CD4-positive, alpha-beta memory T cell (primary cell): ENCODE measurements at places on chromosomes 2 and 18.

DNA sequence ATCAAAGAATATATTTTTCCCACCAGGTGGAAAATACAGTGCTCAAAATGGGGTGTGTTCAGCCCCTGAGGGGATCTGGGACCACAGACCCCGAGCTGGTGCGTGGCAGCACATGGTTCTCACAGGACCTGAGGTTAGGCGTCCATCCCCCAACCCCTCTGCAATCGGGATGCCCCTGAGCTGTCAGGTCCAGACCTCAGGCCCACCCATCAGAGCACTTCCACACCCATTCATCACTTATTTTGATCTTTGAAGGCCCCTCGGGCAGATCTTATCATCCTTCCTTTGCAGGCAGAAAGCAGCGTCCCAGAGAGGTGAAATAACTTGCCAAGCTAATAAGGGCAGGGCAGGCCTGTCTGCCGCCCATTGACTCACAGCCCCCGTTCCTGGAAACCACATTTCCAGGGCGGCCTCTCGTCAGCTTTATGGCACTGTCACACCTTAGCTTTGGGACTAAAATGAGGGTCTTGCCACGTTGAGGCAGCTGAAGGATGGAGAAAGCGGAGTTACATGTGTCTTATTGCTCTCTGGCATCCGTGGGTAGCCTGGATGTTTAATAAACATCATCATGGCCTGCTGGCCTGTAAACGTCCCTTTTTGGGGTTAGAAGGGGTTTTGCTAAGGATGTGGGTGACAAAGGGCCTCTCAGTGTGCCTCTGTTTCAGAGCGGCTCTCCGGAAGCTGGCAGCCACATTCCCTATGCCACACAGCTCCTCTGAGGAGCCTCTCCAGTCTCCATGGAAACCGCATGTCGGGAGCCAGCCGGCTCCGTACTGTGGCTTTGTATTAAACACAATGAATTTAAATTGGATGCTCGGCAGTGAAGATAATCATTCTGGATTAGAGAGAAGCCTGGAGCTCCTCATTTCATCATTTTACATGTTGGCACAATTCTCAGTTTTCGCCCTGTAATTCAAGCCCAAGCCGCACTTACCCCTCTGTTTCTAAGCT is 58.3 kb upstream of the MAPRE3 start:
- no peak for DNase-seq

GRCh38 chr2:191226196-191226595 is 19.0 kb upstream of the MYO1B start:
- no peak for DNase-seq

- DNase-seq: no peak
These were observed 4.1 kb downstream of the RAPGEF4 start for GRCh38 chr2:172739661-172740266.

DNA sequence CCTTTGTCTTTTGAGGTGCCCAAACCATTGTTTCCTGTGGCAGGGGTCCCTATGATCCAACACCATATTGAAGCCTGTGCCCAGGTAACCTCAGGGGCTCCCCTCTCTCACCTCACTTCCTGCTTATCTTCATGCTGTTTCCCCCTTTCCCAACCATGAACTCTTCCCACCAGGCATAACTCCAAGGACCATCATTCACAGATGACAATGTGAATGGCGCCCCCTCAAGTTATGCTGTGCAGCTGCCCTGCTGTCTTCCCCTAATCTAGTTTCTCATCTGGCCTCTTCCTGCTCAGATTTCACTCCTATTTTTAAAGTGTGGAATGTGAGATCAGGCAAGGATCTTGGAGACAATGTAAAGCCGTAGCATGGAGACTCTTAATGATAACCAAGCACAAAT is 1.4 kb downstream of the GMPPA start:
- DNase-seq: no peak

GRCh38 chr18:56468396-56468795 is 170.0 kb downstream of the TXNL1 start:
- DNase-seq: no peak

GRCh38 chr2:86584151-86584913 is 21.1 kb upstream of the CHMP3 start:
- peak; percentile 26 for DNase-seq

GRCh38 chr2:160144280-160144990 is 55.6 kb downstream of the ITGB6 start:
- DNase-seq: no peak

DNA sequence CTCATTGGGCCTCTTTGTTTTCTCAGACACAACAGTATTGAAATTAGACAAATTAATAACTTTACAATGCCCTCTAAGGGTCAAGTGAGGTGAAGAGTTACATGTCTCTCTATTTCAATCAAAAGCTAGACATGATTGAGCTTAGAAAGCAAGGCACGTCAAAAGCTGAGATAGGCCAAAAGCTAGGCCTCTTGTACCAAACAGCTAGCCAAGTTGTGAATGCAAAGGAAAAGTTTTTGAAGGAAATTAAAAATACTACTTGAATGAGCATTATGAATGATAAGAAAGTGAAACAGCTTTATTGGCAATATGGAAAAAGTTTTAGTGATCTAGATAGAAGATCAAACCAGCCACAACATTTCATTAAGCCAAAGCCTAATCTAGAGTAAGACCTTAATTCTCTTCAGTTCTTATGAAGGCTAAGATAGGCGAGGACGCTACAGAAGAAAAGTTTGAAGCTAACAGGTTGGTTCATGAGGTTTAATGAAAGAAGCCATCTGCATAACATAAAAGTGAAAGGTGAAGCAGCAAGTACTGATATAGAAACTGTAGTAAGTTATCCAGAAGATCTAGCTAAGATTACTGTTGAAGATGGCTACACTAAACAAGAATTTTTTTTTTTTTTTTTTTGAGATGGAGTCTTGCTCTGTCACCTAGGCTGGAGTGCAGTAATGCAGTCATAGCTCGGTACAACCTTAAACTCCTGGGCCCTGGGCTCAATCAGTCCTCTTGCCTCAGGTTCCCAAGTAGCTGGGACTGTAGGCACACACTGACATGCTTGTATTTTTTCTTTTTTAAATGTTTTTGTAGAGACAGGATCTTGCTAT is 65.5 kb downstream of the FAM117B start:
- peak; percentile 11 for DNase-seq

DNA sequence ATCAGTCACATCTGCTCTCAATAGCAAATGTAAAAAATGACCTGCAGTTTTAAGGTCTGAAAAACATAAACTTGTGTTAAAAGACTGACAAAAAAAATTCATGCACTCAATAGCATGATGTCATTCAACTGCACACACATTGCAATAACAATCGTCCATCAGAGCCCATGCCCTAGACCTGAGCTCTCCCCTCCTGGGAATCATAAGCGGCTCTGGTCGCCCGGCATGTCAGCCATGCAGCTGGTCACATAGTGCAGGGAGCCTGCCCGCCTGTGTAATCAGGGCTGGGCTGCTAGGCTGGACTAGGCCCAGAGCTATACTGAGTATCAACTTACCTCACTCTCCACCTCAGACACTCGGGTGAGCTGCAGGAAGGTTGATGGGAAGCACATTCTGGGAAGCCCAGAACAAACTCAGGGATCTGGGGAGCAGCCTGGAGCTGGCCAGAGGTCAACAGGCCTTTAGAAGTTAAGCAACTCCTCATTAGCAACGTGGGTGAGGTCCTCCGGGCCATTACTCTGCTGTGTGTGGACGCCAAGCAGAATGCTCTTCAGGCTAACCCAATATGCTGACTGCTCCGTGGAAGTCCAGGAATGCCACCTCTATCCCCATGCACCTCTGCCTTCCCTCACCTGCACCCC is 165.5 kb downstream of the TTC32 start:
- no peak for DNase-seq

DNA sequence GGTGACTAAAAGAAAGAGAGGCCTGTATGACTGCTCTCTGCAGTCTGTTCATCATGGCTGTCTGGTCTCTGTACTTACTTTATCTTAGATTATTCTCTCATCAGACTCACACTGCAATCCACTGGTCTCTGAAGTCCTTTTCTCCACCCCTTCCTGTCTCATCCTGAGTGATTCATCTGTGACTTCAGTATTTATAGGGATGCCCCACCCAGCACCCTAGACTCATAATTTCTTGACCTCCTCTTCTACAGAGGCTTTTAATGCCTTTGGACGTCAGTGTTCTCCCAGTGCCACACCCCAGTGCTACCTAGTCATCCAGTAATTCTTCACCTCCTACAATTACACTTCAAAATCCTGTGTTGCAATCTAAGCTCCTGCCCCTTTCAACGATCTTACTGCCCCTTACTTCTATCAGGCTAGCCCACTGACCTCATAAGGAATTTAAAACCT is 14.9 kb upstream of the ITPRID2 start:
- DNase-seq: no peak

- no peak for DNase-seq
These were observed 787 bp downstream of the SOCS6 start for GRCh38 chr18:70289351-70290312.

DNA sequence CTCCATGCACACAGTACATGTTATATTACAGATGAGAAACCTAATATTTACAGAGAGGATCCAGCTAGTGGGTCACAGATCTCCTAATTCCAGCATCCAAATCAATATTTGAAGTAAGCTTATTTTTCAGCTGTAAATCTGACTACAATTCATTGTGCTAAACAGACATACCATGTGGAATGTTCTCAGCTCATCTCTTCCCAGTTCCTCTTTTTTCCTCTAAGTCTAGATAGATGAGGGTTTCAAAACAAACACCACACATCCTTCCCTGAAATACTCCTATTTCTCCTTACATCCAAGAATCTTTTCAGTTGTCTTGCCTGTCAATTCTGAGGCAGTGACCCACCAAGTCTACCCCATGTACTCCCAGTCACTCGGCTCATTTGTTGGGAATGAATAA is 200.7 kb upstream of the PIK3C3 start:
- no peak for DNase-seq

- DNase-seq: no peak
These were observed 99.4 kb downstream of the CRIM1 start for GRCh38 chr2:36455011-36455410.

DNA sequence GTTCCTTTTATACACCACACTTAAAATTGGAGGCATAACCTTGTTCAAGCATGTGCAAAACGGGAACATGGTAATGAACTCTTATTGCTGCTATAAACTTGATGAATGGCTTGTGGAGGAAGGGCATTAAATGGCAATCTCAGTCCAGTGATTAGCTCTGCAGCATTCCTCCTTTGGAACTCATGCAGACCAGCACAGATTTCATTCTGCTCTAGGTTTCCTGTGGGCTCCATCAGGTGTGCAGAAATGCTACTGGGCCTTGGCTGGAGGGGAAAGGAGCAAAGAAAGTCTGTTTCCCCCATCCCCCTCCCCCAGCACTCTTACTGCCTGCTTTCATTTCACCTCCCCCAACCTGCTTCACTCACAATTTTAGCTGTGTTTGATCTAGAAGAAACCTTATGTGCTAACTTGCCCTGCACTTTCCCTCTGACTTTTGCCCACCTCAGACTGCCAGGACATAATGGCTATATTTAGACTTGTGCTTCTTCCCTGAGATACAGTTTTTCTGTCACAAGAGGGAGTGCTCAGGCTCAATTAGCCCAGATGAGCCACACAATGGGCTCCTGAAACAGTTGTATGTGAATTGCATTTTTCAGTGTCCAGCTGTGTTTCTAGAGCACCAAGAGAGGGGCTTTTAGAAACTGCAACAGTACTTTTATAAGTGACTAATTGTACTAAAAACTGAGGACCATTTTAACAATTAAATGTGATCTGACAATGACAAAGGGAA is 109.8 kb downstream of the FSHR start:
- no peak for DNase-seq

GRCh38 chr2:116510117-116510671 is 1304.3 kb upstream of the DDX18 start:
- no peak for DNase-seq

DNA sequence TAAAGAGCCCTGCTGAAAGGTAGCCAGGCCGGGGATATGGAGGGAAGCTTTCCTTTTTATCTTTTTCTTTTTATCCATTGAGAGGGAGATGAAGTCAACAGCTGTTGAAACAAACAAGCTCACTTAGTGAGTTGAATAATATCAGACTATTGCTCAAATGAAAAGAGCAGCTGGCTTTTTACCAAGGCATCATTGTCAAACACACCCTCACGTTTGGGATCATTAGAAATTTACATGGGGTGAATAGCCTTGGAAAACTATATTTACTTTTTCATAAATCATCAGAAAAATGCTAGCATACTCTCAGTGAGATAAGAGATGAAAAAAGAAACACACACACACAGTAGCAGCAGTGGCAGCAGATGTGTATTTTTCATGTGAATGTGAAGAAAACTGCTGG is 71.5 kb upstream of the HNMT start:
- no peak for DNase-seq

- peak; percentile 13 for DNase-seq
These were observed 88.6 kb upstream of the BCL11A start for GRCh38 chr2:60641811-60642788.

GRCh38 chr2:235044501-235045271 is 92.9 kb downstream of the SH3BP4 start:
- no peak for DNase-seq

DNA sequence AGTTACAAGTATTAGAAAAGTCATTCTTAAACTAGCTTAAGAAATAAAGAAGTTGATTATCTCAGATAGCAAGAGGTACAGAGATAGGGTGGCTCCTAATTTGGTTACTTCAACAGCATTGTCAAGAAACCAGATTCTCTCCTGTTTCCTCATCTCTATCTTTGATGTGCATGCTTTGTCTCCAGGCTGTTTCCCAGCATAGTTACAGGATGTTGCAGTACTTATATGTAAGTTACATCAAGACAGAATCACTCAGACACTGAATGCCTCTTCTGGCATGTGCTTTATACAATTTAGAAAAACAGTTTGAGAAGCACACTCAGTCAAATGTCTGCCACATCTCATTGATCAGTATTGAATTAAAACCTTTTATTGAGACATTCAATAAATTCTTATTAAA is 189.5 kb upstream of the UBE2E3 start:
- no peak for DNase-seq

GRCh38 chr2:157182834-157183396 is 74.6 kb upstream of the GALNT5 start:
- DNase-seq: peak; percentile 3

DNA sequence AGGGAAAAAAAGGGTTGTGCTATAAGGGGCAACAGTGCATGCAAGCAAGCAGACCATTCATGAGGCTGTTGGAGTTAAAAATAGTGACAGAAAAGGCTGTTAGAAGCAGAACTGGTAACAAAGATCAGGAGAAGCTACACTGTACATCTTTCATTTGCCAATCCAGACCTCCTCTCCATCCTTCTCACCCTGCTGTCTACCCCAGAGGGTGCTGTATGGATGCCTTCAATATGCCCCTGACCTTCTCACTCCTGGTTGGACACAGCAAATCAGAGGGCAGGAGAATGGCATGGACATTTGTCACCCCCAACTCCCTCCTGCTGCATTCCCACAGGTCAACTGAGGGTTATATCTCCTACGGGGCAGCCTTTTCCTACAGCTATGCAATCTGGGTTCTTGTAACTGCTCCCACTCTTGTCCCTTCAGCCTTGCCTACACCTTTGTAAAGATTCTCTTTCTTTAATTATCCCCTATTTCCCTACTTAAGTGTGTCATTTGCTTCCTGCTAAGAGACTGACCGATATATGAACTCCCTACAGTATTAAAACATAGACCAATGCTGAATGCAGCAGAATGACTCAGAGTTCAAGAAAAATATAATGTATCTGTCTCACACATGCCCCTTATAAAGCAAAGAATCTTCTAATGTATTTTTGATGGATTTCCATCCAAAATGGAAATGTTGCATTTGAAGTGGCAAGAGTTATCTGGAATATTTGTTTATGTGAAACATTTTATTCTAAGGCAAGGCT is 169.2 kb upstream of the NCKAP5 start:
- no peak for DNase-seq

GRCh38 chr18:26432651-26433424 is 115.5 kb downstream of the KCTD1 start:
- no peak for DNase-seq

- no peak for DNase-seq
These were observed 16.5 kb upstream of the KLHL23 start for GRCh38 chr2:169716938-169717690.
